ENCODE measurements at places on chromosomes 7 and 10.

DNA sequence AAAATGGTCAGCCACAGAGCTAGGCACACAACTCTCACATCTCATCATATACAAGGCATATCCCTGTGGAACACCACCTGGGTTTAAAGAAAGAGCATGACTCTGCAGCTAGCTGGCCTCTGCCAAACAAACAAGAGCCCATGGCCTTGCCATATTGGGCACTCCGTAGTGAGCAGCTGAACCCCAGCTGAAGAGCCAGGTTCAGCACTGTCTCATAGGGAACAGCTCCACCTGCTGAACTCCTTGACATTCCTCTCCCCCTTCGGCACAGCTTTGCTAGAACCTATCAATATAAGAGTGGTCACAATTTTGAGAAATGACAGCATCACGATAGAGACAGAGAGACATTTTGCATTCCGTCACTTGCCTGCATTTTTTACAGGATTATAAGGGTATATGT is 20.0 kb downstream of the SORCS1 start:
- no peak for DNase-seq

DNA sequence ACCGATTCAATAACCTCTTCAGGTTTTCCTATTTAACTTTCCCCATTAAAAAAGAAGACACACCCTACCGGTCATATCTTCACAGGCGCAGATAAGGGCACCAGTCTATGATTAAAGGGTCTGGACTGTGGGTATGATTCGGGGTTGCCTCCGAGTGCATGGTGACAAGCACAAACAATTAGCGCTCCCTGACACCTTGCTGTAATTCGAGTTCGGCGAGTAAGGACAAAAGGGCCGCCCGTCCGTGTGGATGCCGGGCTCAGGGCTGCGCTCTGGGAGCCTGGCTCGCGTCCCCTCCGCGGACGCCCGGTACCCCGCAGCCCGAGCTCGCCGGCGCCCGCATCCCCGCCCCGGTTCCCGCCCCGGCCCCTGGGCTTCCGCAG is 111.9 kb upstream of the RHEB start:
- no peak for DNase-seq

- no peak for DNase-seq
Observed at GRCh38 chr10:2509081-2509531, 558.2 kb upstream of the PFKP start.

DNA sequence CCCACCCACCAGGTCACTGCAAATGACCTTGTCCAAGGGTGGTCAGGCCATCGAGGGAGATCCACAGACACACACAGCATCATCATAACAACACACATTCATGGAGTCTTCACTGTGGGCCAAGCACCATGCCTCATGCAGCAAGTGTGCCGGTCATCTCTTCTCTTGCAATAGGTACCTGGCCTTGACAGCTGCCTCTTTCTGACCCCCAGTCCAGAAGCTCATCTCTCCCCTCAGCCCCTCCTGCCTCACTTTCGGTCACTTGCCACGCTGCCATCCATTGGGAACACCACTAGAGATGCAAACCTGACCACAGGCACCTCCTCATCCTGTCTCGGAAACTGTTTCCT is 75.9 kb downstream of the OAT start:
- DNase-seq = no peak

- DNase-seq = no peak
Observed at GRCh38 chr7:130356876-130357611, 12.4 kb downstream of the CPA5 start.

DNA sequence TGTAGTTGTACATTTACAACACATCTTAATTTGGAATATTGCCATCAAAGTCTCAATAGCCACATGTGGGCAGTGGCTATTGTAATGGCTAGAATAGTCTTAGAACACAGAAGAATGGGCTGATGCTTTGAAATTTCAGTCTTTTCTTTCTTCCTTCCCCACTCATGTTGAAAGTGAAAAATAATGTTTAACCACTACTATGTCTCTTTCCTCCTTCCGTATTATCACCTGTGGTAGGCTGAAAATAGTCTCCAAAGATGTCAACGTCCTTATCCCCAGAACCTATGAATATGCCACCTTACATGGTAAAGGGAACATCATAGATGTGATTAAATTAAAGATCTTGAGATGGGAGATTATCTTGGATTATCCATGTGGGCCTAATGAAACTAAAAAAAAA is 154.0 kb downstream of the SUGCT start:
- DNase-seq = no peak

All from NCI-H2029 (cell line).